ENCODE measurements at places on chromosomes 3 and 15.

GRCh38 chr3:184832044-184832443 lies 20.1 kb downstream of the VPS8 start:
- no peak for DNase-seq

DNA sequence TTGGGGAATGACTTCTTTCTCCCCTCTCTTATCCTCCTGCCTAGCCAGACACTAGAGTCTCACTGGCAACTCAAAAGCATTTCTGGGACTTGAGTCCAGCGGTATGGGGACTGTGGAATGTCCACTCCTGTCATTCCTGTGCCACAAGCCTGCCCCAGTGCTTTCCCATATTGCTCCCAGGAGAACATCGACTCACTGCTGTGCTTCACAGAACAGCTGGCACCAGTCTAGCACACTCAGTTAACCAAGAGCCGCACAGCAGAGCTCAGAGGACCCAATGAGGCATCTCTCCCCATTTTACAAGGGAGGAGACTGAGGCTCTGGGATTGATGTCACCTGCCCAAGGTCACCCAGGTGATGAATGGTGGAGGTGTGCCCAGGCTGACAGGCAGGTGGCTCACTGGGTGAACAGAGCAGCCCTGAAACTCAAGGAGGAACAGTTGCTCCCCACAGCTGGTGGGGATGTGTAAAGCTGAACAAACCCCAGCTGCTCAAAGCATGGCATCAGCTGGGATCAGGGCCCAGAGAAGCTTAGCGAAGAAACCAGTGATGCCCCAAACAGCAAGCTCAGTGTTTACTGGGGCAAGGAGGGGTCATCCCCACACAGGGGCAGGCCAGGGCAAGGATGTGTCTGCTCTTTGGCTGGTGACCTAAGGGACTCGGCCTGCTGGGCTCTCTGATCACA lies 35.4 kb upstream of the DUSP7 start:
- DNase-seq = no peak

- DNase-seq = no peak
Observed at GRCh38 chr15:62846805-62847495, 195.6 kb upstream of the TPM1 start.

GRCh38 chr3:153617463-153617862 lies 455.4 kb downstream of the RAP2B start:
- no peak for DNase-seq
